ENCODE measurements at places on chromosomes 3 and 15.

- no peak for DNase-seq
Measured at GRCh38 chr3:118909763-118910162, 124.9 kb downstream of the IGSF11 start.

DNA sequence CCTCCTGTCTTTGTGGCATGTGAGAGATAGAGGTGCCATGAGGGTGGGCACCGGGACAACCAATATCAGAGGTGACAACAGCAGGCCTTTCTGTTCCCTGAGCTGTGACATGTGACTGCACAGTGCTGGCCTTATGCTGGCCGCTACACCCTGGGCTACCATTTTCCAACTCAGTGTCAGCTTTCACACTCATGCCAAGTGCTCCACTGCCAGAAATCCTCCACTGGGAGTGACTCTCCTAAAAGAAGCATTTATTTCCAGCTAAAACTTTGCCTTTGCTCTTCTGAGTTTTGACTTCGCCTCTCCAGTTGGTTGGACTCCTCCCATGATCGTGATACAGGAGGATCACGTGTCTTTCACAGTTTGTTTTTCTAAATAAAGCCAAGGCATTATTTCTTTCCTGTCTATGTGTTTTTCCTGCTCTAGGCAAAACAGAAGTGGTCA lies 31.4 kb downstream of the CA12 start:
- peak; percentile 24 for DNase-seq

DNA sequence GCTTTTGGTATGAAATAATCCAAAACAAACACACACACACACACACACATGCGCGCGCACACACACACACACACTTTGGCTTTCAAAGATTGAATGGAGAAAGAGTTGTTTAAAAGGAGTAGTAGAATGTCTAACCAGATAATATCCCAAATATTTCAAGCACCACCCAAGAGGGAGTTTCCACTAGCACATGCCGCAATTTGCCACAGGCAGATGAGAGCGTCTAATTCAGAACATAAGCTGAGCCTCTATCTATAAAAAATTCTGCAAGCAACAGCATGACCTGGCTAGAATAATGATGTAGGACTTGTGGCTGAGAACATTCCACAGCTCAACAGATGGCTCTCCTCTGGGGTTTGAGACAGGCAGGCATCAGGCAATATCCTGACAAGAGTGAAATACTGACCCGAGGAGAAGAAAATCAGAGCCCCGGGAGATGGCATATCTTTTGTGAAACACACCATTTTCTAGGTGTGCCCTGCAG lies 302.5 kb upstream of the GADL1 start:
- DNase-seq: peak; percentile 89

DNA sequence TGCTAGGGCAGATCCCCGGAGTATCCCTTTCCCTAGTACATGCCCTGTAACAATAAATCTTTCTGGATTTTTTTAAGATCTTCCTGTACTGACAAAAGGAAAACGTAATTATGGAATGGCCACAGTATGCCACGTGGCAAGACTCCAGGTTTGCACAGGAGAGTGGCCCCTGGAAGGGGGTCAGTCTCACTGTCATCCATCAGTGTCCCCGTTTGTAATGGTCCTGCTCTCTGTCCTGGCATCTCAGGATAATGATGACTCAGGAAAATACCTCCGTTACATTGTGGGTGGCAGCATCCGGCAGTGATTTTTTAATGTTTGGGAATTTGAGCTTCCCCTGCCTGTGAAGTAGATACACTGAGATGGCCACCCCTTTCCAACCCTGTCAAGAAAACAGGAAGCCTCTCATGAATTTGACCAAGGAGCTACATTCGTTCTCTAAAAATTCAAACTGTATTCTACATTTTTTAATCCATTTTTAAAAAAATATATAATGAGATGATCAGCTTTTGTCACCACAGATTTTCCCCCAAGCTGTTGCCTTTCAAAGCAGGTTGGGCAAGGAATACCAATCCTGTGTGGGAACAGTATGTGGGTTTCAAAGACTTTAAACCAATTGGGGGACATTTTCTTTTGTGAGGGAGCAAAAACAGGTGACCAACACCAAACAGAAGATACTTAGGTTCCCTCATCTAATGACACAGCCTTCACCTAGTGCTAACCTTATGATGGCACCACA lies 110.4 kb downstream of the C3orf70 start:
- no peak for DNase-seq

- no peak for DNase-seq
Measured at GRCh38 chr3:101170062-101170771, 150.2 kb downstream of the IMPG2 start.

GRCh38 chr3:71189480-71189879 lies 394.0 kb downstream of the FOXP1 start:
- peak; percentile 49 for DNase-seq

DNA sequence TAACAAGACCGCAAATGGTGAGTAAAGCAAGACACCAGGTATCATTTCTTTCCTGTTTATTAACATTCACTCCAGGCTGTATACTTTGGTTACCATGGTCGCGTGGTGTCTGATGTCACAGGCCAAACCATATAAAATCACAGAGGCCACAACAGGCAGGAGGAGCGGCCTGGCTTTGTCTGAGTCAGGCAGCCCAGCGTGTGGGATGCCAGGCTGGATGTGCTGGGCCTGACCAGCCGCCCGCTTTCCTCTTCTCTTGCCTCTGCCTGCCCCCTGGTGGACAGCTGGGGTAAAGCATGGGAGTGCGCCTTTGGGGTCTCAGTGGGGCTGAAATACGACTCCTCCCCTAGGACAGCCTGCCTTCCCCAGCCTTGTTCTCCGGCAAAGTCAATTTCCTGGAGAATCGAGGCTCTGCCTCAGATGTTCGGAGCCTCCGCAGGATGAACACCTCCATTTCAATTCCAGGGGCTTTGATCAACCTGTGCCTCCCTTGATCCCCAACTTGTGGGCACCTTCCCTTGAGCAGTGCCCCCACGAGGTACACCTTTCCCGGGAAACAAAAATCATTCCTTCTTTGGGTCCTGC lies 78.2 kb downstream of the CCNL1 start:
- peak; percentile 95 for DNase-seq

GRCh38 chr3:41173926-41174885 lies 25.1 kb upstream of the CTNNB1 start:
- DNase-seq: no peak

DNA sequence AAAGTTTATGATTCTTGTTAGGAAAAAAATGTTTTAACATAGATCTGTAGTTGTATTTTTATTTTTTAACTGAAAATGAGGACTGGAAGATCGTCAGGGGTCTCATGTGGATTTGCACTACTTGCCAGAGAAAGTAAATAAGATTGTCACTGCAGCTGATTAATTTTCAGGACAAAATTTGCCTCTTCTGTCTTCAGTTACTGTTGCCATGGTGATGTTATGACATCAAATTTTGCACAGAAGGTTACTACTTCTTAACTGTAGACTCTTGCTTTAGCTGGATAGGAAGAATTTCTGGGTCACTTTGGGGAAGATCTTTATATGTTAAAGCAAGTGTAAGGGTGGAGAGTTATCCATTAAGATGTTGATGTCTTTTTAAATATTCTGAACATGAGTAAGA lies 82.2 kb upstream of the WDR72 start:
- DNase-seq: no peak

- DNase-seq: no peak
Measured at GRCh38 chr3:53588122-53588521, 93.7 kb downstream of the CACNA1D start.

- DNase-seq: no peak
Measured at GRCh38 chr3:114313426-114313825, 19.6 kb downstream of the TIGIT start.

DNA sequence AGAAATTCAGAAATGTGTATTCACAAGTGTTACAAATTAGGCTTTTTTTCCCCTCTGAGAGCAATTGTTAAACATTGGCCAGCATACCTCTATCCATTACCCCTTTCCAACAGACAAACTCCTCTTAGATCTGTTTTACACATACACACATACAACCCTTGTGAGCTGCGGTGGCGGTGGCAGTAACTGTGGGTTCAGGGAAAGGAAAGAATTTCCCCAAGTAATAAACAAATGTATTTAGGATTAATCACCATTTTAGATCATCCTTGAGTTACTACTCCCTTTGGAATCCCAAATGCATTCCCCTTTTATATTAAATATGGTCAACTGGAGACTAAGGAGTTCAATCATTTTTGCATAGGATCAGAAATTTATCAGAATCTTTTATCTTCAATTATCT lies 667.0 kb downstream of the FHIT start:
- no peak for DNase-seq

GRCh38 chr3:20096135-20096685 lies 56.0 kb downstream of the KAT2B start:
- DNase-seq: peak; percentile 63

DNA sequence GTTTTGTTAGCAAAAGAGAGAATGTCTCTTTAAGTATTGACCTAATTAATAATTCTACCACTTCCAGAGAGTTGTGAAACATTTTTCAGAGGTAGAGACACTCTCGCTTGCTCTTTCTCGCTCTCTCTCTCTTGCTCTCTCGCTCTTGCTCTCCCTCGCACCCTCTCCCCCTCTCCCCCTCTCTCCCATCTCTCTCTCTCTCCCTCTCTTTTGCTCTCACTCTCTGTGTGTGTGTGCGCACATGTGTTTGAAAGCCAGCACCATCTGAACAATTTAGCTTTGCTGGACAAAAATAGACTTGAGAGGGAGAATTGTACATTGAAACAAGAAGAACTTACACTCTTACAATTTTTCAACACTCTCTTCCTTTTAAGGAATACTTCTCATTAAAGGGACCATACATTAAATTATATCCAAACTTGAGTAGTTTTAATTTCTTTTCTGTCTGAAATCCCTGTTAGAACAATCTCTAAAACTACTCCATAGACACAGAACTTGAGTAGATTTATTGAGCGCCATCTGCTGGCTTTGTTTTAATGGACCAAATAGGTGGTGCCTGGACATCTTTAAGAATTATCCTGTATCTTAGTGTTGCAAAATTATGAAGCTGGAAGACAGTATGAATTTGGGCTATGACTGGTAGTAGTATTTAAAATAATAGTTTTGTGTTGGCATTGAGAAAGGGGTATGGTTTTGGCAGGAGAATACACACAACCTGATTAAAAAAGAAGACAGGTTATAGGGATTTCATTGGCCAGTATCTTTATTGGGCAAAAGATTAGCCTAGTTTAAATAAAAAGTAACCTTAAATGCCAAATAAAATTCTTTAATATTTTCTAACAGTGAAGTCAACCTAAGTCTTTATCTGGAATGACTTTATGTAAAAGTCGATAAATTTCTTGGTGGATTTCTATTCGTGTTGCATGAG lies 124.6 kb downstream of the AKAP13 start:
- peak; percentile 85 for DNase-seq

DNA sequence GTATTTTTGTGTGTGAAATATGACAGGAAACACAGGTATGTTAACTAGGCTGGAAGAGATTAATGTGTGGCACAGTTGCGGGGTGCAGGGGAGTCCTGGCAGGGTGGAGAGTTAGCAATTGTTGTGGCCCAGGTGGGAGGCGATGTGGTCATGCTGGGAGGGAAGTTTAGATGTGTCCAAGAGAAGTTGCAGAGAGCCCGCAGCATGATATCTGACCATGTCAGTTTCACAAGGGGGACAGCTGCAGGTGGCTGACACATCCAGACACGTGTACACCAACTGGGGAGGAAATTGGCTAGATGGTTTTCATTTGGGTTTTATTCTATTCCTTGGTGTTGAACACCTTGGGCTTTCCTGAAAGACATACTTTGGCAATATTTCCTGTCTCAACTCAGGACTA lies 172.8 kb upstream of the RGMA start:
- DNase-seq: no peak

GRCh38 chr3:122364490-122364889 lies 18.5 kb downstream of the MIX23 start:
- DNase-seq: no peak

DNA sequence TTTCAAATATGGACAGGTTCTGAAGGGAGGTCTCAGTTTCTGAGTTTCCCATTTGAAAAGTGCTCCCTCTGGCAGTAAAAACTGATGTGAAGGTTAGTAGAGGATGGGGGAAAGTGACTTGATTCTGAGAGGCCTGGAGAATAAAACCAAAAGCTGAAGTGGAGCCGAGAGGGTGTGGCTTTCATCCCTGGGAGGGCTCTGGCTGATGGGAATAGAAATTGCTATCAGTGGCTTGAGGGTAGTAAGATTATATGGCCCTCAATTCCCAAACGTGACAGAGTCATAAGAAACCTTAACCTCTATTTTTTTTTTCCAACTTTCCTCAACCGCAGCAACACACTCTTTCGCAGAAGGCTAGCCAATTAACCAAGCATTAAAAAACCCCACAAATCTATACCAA lies 185.9 kb downstream of the MEIS2 start:
- no peak for DNase-seq

DNA sequence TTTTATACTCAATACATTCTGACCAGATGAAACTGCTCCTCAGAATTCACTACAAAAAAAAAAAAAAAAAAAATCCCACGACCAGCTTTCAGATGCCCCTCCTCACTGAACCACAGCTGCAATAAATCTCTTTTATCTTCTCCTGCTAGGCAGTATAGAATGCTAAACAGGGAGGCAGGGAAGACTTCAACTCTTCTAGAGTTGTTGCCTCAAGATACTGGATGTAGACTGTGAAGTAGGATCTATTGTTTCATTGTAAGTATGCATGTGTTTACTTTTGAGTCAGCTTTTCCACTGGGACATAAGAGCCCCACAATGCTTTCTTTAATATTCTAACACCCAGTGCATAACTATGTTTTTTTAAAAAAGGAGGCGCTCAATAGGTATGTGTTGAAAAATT lies 401.4 kb downstream of the TBL1XR1 start:
- peak; percentile 1 for DNase-seq

GRCh38 chr15:46556010-46556409 lies 921.2 kb downstream of the SQOR start:
- no peak for DNase-seq

DNA sequence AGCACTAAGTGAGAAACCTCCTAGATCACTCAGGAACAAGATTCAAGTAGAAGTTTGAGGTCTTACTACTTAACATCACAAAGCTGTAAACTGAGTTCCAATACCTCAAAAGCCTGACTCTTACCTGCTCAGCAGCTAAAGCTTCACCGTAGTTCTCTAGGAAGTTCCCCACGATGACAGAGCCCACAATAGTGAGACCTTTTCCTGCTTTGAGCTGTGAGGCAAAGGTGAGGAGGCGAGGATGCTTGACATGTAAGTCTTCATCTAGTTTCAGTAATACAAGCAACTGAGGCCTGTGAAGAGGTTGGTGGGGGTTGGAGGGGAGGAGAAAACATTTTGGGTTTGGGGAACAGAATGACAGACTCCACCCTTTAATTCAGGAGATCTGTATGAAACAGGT lies 15.7 kb downstream of the EMC4 start:
- DNase-seq: no peak

- DNase-seq: peak; percentile 85
Measured at GRCh38 chr3:21962456-21962855, 211.4 kb upstream of the ZNF385D start.

Measured in choroid plexus epithelial cell (primary cell).